ENCODE measurements at places on chromosomes 3 and 15.

- peak; percentile 21 for DNase-seq
Observed at GRCh38 chr15:85383470-85384148, 3.2 kb downstream of the AKAP13 start.

DNA sequence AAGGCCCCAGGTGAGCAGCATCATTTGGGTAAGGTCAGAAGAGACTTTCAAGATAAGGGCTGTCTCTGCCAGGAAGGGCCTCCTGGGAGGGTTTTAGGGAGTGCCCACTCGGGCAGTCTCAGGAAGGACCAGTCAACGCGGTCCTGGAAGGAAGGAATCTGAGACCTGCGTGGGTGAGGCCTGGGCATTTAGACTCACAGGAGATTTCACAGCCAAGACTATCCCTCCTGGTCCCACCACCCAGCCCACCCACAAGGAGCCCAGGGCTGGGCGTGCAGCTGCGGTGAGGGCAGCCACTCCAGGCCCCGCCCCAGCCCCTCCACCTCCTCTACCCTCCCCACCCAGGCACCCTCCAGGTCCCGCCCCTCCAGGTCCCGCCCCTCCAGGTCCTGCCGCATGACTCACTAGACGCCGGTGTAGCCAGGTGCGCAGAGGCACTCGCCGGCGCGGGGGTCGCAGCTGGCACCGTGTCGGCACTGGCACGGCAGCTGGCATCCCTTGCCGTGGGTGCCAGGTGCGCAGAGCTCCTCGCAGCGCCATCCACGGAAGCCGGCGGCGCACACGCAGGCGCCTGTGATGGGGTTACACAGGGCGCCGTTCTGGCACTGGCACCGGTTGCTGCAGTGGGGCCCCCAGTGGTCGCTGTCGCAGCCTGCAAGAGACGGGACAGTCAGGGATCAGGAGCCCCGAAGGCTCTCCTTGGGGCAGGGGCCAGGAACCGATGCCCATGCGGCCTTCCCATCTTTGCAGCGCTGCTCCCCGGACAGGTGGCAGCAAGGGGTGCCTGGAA is 112.7 kb downstream of the RAB11A start:
- DNase-seq: peak; percentile 61

DNA sequence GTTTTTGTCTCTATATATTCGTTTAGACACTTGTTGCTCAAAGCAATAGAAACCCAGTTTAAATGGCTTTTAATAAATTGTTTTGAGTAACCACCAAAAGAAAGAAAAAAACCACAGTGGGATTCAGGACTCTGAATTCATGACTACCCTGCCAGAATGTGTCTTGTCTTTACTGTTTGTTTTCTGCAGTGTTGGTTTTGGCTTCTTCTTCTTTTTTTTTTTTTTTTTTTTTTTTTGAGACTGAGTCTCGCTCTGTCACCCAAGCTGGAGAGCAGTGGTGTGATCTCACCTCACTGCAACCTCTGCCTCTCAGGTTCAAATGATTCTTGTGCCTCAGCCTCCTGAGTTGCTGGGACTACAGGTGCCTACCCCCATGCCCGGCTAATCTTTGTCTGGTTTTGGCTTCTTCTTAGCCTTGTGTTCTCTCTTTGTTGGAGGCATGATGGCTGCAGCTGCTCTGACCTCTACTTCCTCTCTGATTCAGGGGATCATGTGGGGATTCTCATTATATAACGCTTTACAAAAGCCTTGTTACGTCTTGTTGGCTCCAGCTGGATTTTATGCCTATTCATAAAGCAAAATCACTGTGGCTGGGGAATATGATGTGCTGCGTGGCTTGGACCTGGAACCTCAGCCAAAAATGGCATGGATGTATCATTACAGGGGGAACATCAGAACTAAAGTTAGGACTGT is 54.0 kb downstream of the PLS1 start:
- DNase-seq: no peak

DNA sequence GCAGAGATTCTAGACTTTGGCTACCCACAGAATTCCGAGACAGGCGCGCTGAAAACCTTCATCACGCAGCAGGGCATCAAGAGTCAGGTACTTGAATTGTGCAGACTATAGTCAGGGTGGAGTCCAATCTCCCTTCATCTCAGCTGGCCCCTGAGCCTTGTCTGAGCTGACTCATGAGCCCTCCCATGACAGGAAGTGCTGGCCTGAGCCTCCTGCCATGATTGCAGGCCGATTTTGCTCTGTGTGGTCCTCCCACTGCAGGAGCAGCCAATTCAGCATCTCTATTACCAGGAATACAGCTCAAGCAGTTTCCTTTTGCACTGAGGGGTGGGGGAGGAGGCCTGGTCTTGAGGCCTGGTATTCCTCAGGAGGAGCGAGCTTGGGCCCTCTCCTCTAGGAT is 5.5 kb downstream of the AP2M1 start:
- no peak for DNase-seq

- no peak for DNase-seq
Observed at GRCh38 chr3:101104321-101104720, 111.1 kb upstream of the ABI3BP start.

- DNase-seq: no peak
Observed at GRCh38 chr15:44033894-44034293, 161.2 kb downstream of the FRMD5 start.

- no peak for DNase-seq
Observed at GRCh38 chr15:56034514-56034913, 41.1 kb upstream of the NEDD4 start.

- DNase-seq: peak; percentile 32
Observed at GRCh38 chr15:42084465-42085235, 9.7 kb downstream of the PLA2G4D start.

- DNase-seq: no peak
Observed at GRCh38 chr3:31014317-31015040, 120.0 kb upstream of the GADL1 start.

GRCh38 chr3:106518516-106518915 is 649.7 kb upstream of the CBLB start:
- DNase-seq: no peak

DNA sequence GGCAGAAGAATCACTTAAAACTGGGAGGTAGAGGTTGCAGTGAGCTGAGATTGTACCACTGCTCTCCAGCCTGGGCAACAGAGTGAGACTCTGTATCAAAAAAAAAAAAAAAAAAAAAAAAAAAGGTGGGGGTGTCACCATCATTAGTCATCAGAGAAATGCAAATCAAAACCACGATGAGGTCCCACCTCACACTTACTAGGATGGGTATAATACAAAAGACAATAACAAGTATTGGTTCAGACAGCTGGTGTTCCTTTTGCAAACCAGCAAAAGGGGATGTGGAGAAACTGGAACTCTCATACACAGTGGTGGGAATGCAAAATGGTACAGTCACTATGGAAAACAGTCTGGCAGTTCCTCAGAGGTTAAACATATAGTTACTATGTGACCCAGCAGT is 78.7 kb upstream of the TSC22D2 start:
- DNase-seq: no peak

Measured in naive B cell (primary cell).